ENCODE measurements at places on chromosomes 11 and 22.

- DNase-seq: peak; percentile 29
Observed at GRCh38 chr11:93236741-93237675, 39.2 kb upstream of the SLC36A4 start.

DNA sequence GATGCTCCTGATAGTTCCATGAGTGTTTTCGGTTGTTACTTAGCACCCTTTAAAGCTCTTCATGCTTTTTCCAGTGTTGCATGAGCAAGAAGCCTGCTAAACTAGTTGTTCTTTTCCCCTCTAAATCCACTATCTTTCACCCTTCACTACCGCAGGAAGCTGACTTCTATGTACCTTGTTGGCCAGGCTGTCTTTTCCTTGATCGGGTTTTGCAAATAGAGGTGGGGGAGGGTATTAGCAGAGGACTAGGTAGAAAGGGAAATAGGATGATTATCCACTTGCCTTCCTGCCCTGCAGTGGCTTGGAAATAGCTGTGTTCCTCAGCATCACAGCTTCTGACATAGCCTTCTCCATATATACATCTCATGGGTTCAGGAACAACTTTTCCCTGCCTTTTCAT lies 23.9 kb downstream of the AASDHPPT start:
- no peak for DNase-seq

DNA sequence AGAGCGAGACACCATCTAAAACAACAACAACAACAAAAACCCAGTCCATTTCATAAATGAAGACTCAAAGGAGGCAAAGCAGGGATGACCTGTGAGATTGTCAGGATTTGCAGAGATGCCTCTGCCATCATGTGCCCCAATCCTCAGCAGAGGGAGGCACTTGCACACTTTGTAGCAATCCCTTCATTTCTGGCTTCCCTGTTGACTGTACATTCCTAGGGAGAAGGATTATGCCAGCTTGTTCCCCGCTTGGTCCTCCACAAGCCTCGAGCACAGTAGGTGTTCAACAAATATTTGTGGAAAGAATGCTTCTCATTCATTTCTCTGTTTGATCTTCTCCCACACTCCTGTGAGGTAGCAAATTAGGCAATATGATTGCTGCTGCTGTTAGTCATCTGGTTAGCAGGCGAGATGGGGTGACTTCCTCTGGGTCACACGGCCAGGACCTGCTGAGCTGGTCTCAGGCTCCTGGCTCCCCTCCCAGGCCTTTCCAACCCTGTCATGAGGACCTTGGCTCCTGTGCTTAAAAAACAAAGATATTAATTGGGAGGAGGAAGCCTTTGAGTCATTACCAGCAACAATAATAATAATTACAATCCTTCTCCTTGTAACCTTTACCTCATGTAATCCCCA lies 34.1 kb downstream of the LIF start:
- DNase-seq: peak; percentile 80

- DNase-seq: no peak
Observed at GRCh38 chr11:104765401-104766095, 132.7 kb downstream of the CASP12 start.

GRCh38 chr11:123407996-123408597 lies 22.0 kb upstream of the GRAMD1B start:
- DNase-seq: no peak

DNA sequence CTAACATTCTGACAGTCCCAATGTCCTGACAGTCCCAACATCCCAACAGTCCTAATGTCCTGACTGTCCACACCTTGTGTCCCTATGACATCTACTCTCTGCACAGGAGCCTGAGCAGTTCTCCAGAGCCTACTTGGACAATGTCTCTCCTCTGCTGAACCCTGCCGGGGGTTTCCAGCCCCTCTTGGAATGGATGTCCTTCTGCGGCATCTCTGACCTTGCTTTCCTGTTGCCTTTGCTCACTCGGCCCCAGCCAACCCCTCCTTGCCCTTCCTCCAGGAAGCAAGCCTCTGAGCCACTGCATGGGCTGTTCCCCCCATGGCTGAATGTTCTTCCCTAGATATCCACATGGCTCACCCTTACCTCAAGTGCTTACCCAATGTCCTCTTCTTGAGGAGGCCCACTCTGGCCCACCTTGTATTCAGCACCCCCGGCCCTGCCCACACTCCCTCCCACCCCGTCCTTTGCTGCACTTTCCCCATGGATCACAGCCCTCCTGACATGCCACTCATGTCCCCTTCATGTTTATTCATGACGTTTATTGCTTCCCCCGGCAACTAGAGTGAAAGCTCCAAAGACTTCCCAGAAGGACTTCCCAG lies 59.5 kb downstream of the DHCR7 start:
- no peak for DNase-seq

DNA sequence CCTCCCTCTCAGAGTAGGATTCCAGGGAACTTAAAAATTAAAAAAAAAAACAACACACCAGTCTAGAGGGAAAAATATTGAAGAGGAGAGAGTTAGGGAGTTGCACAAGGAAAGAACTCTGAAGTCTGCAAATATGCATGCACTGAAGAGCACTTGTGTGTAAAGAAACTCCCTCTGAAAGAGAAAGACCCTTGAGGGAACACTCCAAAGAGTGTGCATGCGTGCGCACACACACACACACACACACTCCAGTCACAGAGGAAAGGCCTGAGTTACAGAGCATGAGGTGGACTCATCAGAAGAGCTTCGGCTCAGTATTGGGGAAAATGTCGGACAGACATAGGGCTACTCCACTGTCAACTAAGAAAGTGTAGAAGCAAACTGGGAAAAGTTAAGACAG lies 30.1 kb downstream of the GGTLC2 start:
- no peak for DNase-seq
